ENCODE measurements at places on chromosomes 4 and X.

DNA sequence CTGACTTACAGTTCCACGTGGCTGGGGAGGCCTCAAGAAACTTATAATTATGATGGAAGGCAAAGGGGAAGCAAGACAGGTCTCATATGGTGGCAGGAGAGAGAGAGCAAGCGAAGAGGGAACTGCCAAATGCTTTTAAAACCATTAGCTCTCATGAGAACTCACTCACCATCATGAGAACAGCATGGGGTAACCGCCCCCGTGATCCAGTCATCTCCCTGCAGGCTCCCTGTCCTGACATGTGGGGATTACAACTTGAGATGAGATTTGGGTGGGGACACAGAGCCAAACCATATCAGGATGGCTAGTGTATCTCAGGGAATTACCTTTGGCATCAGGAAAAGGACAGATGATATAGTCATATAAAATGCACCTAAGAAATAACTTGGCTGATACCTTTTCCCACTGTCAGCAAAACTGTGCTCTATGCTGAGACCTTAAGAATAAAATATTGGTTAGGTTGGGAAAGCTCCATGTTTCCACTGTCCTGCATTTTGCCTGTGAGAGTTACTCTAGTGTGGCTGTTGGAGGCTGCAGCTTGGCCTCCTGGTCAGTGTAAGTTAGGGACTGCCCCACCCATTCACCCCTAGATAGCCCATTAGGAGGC, 110.3 kb downstream of the UCHL1 start:
- no peak overlapping the region for H3K4me3 ChIP-seq
- H3K36me3 ChIP-seq = no peaks in the 10 kb centered on the region
- peaks cover 23% of the 10 kb centered on the region for H3K27me3 ChIP-seq
- H3K4me1 ChIP-seq = no peaks in the 10 kb centered on the region

- no peaks in the 10 kb centered on the region for H3K36me3 ChIP-seq
- no peaks in the 10 kb centered on the region for H3K27me3 ChIP-seq
- no peak for DNase-seq
- no peak overlapping the region for H3K4me3 ChIP-seq
- no peaks in the 10 kb centered on the region for H3K4me1 ChIP-seq
- H3K27ac ChIP-seq = no peak overlapping the region
Measured at GRCh38 chr4:141538001-141538400, 98.4 kb upstream of the IL15 start.

DNA sequence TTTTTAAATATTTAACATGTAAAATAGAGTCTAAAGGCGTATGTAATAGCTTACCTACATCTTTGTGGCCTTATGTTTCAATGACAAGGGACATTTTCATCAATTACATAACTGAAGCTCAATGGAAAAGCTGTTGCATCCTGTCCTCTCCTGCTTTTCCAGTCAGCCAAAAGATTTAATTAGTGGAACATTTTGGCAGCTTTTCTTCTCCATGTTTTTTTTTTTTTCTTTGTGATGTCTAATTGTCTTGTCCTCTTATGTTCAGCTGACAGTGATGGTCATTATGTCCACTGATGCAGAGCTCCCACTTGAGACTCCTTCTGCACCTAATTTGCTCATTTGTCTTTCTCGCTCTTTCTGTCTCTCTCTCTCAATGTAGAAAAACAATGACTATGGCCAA, 422.2 kb downstream of the GABRG1 start:
- no peak overlapping the region for H3K27ac ChIP-seq
- H3K4me3 ChIP-seq = no peak overlapping the region
- no peak for DNase-seq
- H3K4me1 ChIP-seq = no peaks in the 10 kb centered on the region
- no peaks in the 10 kb centered on the region for H3K27me3 ChIP-seq
- no peaks in the 10 kb centered on the region for H3K36me3 ChIP-seq

- H3K36me3 ChIP-seq = no peaks in the 10 kb centered on the region
- DNase-seq = peak; percentile 19
- peaks cover 14% of the 10 kb centered on the region for H3K27me3 ChIP-seq
- H3K27ac ChIP-seq = no peak overlapping the region
Measured at GRCh38 chr4:152591396-152591795, 55.5 kb upstream of the FBXW7 start.

GRCh38 chr4:57220734-57221133, 110.5 kb upstream of the IGFBP7 start:
- no peaks in the 10 kb centered on the region for H3K4me1 ChIP-seq
- no peaks in the 10 kb centered on the region for H3K36me3 ChIP-seq
- H3K27me3 ChIP-seq = no peaks in the 10 kb centered on the region
- DNase-seq = no peak

GRCh38 chrX:150984169-150984824, 1.2 kb downstream of the HMGB3 start:
- H3K27me3 ChIP-seq = no peaks in the 10 kb centered on the region
- H3K4me3 ChIP-seq = peak overlapping the region; percentile 85
- DNase-seq = no peak
- peak overlapping the region; percentile 34 for H3K27ac ChIP-seq
- no peaks in the 10 kb centered on the region for H3K36me3 ChIP-seq

GRCh38 chr4:38084877-38085711, 124.9 kb downstream of the PTTG2 start:
- H3K36me3 ChIP-seq = no peaks in the 10 kb centered on the region
- H3K4me1 ChIP-seq = peaks cover 24% of the 10 kb centered on the region
- H3K27ac ChIP-seq = no peak overlapping the region
- no peaks in the 10 kb centered on the region for H3K27me3 ChIP-seq

Measured in endothelial cell of umbilical vein (primary cell).